ENCODE measurements at places on chromosomes 12 and 14.

DNA sequence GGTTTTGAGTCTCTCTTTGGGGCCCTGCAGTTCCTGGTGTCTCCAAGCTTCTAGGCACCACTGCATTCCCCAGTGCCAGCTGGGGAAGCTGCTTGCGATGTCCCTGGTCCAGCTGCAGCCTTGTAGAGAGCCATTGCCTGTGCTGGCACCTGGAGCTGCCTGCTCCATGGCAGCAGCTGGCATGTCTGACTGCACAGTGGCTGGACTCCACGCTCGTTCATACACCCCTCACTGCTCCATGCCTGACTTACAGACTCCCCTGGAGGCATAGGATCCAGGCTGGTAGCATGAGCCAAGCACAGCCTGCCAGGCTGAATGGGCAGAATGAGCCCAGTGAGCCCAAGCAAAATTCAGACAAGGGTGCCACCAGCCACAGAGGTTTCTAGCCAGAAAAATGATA is 21.8 kb upstream of the WDR20 start:
- DNase-seq: no peak

- no peak for DNase-seq
These were observed 100.9 kb downstream of the NCOR2 start for GRCh38 chr12:124466216-124467128.

DNA sequence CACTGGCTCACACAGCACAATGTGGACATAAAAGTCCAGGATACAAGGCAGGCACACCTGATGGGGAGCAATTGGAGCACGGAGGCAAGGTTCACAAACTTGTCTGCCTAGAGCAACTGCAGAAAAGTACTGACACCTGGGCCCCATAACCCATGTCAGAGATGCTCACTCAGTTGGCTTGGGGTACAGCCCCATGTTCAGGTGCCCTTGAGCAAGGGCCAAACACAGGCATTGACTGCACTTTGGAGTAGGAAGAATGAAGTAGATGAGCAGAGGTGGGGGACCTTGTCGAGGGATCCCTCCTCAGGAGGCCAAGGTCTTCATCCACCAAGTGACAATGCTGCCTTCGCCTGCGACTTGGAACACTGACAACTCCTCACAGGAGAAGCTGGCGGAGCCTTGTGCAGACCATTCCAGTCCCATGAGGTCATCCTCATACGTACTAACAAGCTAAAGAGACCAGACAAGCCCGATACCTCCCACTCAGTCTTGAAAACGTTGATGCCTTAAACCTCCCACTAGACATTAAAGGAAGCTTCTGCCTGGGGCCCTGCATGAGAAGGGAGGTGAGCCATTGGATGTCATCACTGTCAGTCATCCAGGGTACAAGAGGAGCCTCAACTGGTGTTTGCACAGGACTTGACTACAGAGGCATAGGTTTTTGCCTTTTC is 42.5 kb upstream of the C14orf180 start:
- DNase-seq: no peak

DNA sequence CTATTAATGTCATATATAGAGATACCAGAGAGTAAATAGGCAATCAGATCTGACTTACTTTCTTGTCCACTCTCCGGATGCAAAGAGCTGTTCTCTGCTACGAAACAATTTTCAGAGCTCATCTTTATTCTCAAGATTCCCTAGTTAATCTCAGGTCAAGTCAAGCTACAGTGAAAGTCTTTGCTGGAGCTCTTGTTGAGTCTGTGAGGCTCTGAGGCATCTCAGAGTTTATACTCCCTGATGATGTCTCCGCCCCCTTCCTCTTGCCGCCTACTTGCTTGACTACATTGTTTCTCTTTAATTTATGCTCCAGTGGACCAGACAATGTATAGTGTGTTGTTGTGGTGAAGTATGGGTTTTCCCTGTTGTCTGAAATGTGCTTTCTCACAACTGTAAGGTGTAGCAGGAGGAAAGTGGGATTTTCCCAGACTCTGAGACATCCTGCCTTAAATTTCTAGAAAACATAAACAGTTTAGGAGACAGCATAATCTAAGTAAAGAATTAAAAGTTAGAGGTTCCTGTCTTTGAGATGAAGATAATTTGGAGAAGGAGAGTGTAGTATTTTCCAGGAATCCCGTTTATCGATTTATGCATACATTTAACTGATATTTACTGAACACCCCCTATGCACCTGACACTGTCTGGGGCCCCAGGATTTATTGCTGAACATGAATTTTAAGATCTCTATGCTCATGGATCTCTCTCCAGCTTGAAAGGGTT is at the start of gene CD69:
Gene CD69 (minus strand): TSS at position 203 of the 720 bp plus-strand sequence. CDS start 81 bp downstream, at position 122.
- no peak for DNase-seq

GRCh38 chr12:44497044-44497443 is 379.1 kb downstream of the NELL2 start:
- DNase-seq: no peak

DNA sequence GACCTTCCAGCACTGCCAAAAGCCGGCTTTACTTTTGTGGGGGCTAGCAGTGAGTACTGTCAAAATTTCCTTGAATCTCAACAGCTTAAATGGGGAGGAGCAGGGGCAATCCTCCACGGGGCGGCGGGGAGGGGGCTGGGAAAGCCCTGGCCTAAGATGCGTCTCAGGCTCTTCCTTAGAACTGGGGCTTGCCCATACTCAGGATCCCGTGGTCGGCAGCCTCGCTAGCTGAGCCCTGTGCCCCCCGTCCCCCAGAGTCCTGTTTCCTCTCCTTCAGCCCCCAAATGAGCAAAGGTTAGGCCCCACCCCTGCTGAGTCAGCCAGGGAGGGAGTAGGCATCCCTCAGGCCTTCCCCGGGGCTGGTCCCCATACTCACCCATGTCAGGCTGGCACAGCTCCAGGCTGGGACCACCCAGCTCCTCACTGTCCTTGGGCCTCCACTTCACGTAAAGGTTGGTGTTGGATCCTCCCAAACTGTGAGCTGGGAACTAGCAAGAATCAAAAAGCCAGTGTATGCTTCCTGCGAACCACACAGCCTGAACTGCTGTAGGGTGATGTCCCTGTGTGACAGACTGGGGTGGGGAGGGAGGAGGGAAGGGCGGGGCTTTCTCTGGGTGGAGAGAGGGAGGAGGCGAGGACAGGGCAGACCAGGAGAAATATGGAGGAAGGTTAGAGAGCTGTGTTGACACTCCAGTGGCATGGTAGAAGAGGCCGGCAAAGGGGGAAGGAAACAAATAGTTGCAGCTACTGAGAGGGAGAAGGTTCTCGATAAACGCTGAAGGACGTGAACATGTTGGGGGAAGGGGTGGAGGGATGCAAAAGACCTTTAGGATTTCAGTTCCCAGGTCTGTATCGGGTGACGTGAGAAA is 5.9 kb upstream of the BAZ2A start:
- peak; percentile 97 for DNase-seq
